ENCODE measurements at places on chromosomes 7 and 10.

- DNase-seq, result no peak
These were observed 560 bp downstream of the RARRES2 start for GRCh38 chr7:150340875-150341262.

- DNase-seq, result no peak
These were observed 28.0 kb upstream of the COMTD1 start for GRCh38 chr10:75263806-75264205.

DNA sequence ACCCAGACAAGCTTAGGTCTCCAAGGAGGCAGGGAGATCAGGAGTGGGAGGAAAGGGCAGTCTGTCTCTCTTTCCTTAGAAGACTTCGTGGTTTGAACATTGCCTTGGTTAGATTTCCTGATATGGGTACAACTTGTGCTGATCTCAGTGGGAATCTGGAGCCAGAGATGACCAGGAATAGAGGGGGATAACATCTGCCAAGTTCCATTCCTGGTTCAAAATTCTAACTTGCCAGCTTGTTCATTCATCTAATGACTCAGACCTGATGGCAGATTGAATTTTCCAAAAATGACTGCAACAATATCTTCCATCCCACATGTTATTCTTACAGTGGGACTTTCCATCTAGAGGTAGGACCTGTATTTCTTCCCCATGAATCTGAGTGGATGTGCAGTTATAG lies 394.3 kb upstream of the PODXL start:
- no peak for DNase-seq

DNA sequence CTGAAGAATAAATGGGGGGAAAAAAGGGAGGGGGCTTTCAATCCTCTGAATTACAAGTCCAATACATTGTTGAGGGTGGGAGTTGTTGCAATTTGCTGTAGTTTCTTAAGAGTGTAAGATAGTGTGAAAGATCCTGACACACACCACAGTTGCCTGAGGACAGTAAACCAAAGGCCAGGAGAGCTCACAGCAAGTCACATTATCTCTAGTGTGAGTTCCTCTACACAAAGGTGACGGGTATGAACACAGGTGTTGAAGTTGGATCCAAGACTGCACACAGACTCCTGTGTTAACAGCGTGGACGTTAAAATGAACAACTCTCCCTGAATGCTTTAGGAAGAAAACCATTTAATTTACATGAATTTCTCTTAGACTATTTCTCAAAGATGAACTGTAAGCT lies 12.0 kb downstream of the LARP4B start:
- no peak for DNase-seq

- no peak for DNase-seq
These were observed 49.5 kb downstream of the IKZF1 start for GRCh38 chr7:50353894-50354595.

GRCh38 chr10:114513381-114513792 lies 109.1 kb upstream of the AFAP1L2 start:
- no peak for DNase-seq

DNA sequence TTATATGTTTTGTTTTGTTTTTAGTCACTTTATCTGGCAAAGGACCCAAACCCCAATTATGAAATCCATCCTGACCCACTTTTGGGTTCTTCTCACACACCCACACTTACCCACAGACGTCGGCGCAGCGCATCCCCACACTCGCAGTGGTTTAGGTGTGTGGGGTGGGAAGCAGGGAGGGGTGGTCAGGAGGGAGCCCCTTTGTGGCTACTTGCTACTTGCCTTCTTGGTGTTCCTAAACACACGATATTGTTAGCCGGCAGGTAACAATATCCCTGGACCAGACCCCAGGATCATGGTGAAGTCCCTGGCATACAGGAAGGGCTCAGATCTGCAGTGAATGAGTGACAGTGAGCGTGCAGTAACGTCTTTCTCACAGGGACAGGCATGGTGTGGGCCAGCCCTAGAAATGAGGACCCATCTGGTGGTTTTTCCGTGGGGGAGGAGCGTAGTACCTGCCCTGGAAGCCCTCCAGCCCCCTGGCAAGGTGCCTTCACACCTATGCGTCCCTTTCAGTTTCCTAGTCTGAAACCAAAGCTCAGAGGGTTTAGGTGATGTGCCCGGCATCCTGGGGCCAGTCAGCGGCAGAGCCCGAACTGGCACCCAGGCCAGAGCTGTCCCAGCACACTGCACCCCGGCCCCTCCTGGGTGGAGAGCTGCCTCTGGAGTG lies 4.4 kb downstream of the SPOCK2 start:
- DNase-seq, result peak; percentile 70

DNA sequence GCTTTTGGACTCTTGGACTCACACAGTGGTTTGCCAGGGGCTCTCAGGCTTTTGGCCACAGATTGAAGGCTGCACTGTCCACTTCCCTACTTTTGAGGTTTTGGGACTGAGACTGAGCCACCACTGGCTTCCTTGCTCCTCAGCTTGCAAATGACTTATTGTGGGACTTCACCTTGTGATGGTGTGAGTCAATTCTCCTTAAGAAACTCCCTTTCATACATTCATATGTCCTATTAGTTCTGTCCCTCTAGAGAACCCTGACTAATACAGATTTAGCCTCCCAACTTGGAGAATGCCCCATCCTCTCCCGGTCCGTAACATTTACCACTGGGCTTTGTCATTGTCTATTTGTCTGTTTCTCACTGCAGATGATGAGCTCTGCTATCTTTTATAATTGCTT lies 52.8 kb upstream of the CUL1 start:
- no peak for DNase-seq

DNA sequence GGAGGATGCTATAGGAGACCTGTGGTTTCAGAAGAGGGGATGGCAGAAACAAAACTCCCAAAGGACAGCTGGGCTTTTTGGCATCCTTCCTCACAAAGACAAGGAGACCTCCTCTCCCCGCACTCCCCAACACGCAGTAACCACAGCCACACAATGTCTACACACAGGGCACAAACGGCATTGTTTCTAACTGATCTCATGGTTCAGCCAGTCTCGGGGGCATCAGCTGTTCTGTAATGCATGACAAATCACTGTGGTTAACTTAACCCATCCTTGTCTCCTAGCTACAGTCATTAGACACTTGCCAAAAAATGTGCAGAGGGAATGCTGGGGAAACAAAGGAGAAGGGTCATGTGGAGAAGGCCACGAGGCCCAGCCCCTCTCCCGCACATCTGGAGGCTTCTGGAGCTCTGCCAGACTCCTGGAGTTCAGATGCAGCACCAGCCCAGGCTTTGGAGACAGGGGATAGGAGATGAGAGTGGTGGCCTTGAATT lies 7.6 kb upstream of the ADAMTS14 start:
- no peak for DNase-seq

GRCh38 chr10:119208553-119208940 lies 1.2 kb downstream of the GRK5 start:
- no peak for DNase-seq

GRCh38 chr7:37786741-37787569 lies 61.4 kb upstream of the NME8 start:
- no peak for DNase-seq

- DNase-seq, result no peak
These were observed 100.2 kb downstream of the MMRN2 start for GRCh38 chr10:86857128-86857721.

GRCh38 chr7:780516-780915 lies 51.8 kb upstream of the SUN1 start:
- no peak for DNase-seq

DNA sequence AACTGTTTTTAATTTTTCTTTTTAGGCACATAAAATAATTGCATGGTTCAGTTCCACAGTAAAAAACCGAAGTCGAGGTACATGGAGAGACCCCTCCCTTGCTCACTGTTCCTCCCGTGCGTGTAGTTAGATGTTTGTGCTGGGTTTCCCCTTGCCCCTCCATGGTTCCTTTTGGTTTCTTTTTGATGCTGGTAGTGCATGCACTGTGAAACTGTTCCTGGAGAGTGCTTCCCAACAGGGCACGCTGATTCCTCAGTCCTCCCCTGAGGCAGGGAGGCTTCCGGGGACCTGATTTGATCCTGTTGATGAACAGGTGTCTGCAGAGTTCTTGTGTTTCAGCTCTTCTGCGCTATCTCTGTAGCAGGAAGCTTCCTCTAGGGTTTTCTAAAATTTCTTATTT lies 69.5 kb downstream of the ADCY1 start:
- no peak for DNase-seq

- DNase-seq, result no peak
These were observed 14.0 kb downstream of the MKLN1 start for GRCh38 chr7:131341690-131342089.

GRCh38 chr7:143042159-143042789 lies 9.9 kb upstream of the OR6V1 start:
- no peak for DNase-seq

GRCh38 chr7:84105586-84105985 lies 89.0 kb downstream of the SEMA3A start:
- no peak for DNase-seq

- DNase-seq, result no peak
These were observed 6.6 kb upstream of the OGDHL start for GRCh38 chr10:49768731-49769130.

GRCh38 chr7:17773289-17773626 lies 167.0 kb downstream of the SNX13 start:
- no peak for DNase-seq

DNA sequence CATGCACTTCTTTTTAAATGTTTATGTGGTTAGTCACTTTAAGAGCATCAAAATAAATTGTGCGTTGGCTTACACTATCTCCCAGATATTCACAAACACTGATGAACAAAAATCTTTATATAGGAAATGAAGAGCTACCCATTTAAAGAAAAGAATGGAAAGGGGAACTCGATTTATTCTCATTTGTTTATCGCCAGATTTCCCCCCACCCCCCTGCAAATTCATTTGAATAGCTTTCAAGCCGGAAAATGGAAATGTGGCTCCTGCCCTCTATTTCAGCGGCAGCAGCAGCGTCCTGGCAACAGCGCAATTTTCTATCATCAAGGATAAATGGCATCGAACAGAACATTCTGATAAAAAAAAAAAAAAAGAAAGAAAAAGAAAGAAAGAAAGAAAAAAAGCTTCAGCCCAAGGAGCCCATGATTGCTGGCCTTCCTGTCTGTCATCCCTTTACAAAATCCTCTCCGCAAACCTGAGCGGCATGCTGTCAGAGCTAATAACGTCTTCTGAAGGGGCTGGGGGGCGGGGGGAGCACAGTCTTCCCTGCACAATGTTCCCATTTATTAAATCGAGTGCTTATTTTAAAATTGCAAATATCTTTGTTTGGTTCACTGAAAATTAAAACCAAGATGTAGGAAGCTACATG lies 13.7 kb upstream of the DLX6 start:
- DNase-seq, result no peak

DNA sequence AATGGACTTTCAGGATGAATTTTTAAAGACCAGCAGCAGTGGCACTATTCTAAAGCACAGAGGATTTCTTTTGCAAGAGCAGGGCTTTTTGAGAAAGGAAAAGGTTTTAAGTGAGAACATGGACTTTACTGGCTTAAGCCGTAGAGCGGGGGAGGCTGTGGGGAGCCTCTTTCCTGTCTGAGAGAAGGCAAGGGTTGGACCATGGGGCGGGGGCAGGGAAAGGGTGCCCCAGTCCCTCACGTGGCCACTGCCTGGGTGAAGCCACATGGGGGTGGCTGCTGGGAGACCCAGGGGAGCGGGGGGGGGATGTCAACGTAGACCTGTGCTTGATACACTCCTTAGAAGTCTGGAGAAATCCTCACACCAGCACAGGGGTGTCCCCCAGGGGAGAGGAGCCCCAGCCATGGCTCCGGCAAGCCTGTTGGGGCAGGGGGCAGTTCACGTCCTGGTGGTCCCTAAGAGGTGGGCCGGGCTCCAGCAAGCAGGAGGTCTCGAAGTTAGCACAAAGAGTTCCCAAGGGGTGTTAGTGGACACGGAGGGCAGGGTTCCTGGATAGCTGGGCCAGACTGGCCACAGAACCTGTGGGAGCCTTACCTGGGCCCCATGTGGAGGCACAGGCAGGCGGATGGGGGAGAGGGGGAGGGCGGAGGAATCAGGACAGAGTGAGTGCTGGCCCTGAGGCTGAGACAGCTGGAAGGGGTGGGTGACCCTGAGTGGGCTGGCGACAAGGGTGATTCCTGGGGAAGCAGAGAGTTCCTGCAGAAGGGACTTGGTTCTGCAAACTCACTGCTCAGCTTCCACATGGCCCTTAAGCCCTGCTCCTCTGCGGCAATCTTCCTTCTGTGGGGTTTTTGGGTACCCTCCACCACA lies 36.9 kb upstream of the ELFN1 start:
- no peak for DNase-seq

Measured in stimulated activated naive CD8-positive, alpha-beta T cell treated with anti-CD3 and anti-CD28 coated beads, Interleukin-15, Interleukin-2, amounts not matched to agents 100 U/mL and 50 U/mL, for 24 hours (primary cell).